ENCODE measurements at places on chromosomes 5 and 9. TPM values are rescaled to one million over a fixed set of nuclear protein-coding genes. Genes with fewer than 3 reads are reported as not detected.

DNA sequence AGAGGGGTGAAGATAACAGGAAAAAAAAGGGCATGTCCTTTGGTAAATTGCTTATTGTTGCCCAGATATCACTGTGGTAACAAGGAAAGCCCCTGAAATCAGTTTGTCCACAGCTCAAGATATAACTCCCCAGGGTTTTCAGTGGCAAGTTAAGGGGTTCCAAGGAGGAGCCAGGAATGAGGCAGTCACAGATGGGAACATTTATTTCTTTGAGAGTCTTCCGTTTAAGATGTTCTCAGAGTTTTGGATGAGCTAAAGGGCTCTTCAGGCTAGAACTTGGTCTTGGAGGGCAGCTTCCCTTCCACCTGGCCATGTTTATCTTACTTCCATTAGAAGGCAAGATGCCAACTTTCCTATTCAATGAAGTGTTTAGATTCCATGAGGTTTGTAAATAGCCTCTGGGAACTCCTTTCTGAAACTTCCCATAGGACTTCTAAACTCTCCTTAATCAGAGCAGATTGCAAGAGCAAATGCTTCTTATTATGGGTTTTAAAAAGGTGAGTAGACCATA is 277.6 kb upstream of the TNC start:
- DNase-seq = no peak

- no peak for DNase-seq
These were observed 48.5 kb upstream of the ALDOB start for GRCh38 chr9:101484046-101484445.

DNA sequence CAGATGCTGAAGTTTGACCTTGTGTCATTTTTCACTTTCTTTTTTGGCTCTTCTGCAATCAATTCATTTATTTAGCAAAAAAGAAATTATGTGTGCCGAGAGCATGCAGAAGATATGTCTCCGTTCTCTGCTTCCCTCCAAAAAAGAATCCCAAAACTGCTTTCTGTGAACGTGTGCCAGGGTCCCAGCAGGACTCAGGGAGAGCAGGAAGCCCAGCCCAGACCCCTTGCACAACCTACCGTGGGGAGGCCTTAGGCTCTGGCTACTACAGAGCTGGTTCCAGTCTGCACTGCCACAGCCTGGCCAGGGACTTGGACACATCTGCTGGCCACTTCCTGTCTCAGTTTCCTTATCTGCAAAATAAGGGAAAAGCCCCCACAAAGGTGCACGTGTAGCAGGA is 2.4 kb downstream of the FGFR4 start:
- DNase-seq = no peak

GRM6 gene
- not detected for total RNA-seq

- DNase-seq = peak; percentile 86
These were observed 62.5 kb downstream of the CYFIP2 start for GRCh38 chr5:157328277-157328912.

TNIP1 gene
- 60.8 TPM for total RNA-seq

- DNase-seq = no peak
These were observed 24.4 kb upstream of the GAS1 start for GRCh38 chr9:86971742-86972141.

XPA gene
- 10.7 TPM for total RNA-seq
